MG63 (cell line): ENCODE measurements at places on chromosomes 12 and 14. TPM values are rescaled to one million over a fixed set of nuclear protein-coding genes. Genes with fewer than 3 reads are reported as not detected.

DNA sequence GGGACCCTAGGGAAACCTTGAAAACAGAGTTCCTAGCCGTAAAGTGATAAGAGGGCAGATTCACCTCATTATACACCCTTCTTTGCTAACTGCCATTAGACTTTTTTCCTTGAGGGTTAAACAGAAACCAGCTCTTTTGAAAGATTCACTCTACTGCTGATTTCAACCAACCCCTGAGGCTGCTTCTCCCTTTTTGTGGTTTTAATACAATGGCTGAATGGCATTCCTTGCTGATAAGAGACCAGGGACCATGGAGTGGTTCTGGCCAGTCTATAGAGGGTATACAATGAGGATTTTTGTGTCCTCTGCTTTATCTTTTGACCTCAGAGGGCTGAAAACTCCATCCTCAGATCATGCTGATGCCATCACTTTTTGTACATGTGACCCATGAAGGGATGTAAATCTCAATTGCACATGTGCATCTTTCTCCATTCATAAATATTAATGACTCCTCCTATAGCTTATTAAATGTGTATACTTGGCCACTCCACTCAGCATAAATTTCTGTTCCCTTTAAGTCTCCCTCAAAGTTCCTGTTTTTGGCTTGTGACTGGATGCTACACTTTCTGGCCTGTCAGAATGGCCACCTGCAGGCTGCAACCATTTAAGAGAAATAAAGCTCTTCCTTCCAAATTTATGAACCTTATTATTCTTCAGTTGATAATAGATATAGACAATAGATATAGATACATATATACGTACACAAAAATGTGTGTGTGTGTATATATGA, 233.8 kb upstream of the SEL1L start:
- DNase-seq = no peak

GRCh38 chr12:7884689-7885088, 12.0 kb upstream of the SLC2A14 start:
- DNase-seq = no peak

DNA sequence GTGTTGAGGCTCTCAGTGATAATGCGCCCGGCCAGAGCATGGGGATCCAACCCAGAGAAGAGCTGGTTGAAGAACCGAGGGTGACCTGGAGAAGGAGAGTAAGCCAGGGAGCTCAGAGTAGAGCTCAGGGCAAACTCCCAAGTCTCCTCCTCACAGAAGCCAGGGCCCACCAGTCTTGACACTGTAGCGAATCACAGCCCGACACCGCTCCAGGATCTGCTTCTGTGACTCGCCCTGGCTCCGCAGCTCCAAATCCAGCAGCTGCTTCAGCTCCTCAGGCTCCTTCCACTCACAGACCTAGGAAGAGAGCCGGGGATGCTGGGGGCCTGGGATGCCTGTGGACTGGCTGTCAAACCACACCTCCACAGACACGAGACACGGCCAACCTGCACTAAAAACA, 8.2 kb upstream of the ZNF740 start:
- DNase-seq = peak; percentile 66

DNA sequence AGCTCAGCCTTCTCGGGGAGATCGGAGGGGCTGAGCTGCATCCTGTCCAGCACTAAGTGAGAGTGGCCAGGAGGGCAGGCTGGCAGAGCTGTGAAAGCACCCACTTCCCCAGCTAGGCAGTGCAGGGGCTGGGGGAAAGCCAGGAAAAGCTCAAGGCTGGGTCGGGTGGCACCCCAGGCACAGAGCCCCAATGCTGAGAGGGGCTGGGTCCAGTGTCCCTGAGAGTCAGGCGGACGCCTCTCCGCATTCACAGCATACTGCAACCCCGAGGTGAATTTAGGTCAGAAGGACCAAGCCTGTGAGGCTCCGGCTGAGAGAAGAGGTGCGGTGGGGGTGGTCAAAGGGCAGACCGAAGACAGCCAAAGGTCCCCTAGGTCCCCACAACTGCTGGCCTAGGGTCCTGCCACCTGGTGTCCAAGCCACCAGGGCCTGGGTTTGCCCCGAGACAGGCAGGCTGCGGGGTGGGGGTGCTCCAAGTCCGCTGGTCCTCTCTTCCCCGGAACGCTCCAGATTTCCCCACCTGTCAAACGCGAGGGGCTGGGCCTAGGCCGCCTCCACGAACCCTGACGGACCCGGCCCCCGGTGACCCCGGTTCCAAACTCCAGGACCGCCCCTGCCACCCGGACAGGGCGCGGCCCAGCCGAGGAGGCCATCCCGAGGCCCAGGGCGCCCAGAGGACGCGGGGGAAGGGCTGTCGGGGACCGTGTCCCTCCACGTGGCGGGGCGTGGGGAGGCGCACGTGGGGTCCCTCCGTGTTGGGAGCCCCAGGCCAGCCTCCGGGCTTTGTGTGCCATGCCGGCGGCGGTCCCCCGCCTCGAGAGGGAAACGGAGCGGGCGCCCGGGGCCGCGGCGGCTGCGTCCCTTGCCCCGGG, 527 bp downstream of the CAMKK2 start:
- peak; percentile 43 for DNase-seq

GRCh38 chr12:51531978-51532497, 59.0 kb upstream of the SCN8A start:
- peak; percentile 67 for DNase-seq

ADAM21 gene
- total RNA-seq = 0.49 and 1.7 TPM in 2 replicates

BICDL1 gene
- not detected in 2 replicates for total RNA-seq
